ENCODE measurements at places on chromosomes 5 and 9.

DNA sequence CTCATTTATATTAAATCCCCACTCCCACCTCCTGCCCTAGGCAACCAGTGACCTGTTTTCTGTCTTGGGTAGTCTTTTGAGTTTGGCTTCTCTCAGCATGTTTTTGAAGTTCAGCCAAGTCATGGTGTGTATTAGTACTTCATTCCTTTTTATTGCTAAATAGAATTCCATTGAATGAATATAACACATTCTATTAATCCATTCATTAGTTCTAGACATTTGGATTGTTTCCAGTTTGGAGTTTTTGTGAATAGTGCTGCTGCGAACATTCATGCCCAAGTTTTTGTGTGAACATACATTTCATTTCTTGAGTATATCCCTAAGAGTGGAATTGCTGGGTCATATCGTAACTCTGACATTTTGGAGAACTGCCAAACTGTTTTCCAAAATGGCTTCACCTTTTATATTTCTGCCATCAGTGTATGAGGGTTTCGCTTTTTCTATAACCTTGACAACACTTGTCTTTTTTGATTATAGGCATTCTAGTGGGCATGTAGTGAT is 2.7 kb downstream of the ZNF346 start:
- DNase-seq, result no peak

DNA sequence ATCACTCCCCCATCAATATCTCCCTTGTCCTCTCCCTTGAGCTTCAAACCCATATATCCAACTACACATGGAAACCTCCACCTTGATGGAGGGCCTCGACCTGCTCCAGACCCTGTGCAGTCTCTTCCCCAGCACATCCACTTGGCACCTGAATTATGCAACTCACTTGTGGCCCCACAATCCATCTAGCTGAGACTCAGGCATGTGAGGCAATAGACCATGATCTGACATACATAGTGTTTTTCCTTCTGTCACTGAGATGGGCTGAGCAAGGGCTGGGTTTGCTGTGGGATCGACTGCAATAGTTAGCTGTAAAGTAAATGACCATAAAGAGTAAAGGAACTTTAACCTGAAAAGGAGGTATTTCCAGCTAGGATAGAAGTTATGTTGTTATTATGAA is 172.9 kb upstream of the RAD23B start:
- DNase-seq, result no peak

- no peak for DNase-seq
Observed at GRCh38 chr9:3170819-3171218, 326.9 kb upstream of the PUM3 start.

GRCh38 chr5:64763948-64764503 is 4.5 kb downstream of the SREK1IP1 start:
- DNase-seq, result no peak

DNA sequence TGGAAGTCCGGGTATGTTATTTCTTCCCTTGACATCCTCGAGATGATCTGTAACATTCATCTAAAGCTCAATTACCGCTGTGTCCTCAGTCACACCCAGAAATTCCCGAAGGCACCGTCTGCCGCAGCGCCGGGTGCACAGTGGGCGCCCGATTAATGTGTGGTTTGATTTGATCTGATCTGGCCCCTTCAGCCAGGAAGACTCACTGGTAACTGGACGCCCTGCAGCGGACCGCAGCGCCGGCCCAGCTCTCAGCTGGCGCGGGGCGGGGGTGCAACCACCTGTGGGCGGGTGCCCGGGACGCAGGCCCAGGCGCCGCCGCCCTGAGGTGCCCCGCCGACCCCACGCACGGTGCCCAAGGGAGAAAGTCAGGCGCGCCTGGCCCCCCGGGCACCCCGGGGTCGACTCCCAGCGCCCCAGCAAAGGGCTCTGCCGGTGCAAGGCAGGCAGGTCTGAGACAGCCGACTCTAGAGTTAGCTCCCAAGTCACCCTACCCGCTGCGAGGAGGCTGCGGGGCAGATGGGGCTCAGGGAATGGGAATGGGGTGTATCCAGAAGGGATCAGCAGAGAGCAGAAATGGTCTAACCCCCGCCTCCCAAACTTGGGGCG is 1.7 kb downstream of the EPB41L4B start:
- peak; percentile 28 for DNase-seq

DNA sequence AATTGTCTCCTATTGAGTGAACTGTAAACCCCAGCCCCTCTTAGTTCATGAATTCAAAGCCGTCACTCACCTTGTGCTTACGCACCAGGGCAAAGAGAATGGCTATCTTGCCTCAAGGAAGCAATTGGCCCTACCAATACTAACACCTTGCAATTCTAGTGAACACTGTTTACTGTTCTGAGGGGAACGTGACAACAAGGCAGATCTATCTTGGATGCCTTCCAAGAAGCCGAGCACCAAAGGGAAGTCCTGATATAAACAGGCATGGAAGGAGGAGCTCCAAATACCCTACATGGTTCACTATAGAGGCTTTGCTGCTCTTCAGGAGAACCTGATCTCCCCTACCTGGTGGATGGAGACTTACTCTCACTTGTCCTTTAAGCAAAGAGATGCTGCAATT is 1.7 kb upstream of the PLPPR1 start:
- DNase-seq, result peak; percentile 78

GRCh38 chr5:132826424-132827082 is 3.9 kb downstream of the SHROOM1 start:
- no peak for DNase-seq

GRCh38 chr5:125333416-125333815 is 587.0 kb upstream of the ZNF608 start:
- DNase-seq, result no peak

DNA sequence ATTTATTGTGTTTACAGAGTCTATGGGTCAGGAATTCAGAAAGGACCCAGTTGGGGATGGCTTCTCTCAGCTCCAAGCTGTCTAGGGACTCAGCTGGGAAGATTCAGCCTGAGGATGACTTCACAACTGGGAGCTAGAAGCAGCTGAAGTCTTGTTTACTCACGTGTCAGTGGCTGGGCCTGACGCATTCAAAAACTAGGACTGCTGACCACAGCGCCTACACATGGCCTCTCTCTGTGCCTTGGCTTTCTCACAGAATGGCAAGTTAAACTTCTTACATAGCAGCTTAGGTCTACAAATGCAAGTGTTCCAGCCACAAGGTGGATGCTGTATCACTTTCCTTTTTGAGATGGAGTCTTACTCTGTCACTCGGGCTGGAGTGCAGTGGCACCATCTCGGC is 16.3 kb upstream of the PPP2CA start:
- no peak for DNase-seq

DNA sequence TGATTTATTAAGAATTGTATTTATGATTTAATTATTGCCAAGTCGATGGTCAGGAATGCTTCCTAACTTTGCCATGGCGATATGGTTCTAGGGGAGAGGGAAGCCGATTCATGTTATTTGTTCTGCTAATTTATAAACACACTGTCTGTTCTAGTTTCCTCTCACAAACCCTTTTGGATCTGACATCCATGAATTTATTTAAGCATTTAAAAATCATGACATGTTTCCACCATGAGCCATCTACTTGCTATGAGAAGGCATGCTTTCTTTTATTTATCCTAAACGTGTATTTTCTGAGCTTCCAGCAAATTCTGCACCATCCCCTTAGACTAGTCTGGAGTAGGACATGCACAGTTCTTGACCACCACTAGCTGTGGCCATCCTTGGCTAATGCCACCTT is 136.6 kb upstream of the STC2 start:
- no peak for DNase-seq

DNA sequence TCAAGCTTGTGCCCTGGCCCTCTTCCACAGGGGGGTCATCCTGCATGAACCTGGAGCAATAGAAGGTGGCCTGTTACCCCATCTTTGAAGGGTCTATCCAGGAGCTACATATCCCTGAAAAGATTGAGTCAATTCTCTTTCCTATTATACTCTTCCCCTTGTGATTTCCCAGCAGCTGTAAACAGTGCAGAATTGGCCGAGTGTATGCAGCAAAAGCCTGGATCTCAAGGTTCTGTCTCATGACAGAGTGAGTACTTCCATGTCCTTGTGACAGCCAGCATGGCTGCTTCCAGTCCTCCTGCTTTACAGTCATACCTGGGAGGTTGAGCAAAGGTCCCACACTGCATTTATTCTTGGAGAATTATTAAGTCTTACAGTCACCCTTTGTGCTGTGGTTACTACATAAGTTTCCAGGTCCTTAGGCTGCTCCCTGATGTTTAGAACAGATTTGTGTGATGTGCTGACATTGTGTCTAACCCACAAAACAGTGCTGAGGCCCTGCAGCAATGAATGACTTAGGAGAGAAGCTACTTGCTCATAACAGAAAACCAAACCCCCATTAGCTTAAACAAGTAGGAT is 67.5 kb downstream of the NREP start:
- DNase-seq, result no peak
